Breast epithelium (tissue), 4 donors: ENCODE measurements at places on chromosomes 1 and 21.

DNA sequence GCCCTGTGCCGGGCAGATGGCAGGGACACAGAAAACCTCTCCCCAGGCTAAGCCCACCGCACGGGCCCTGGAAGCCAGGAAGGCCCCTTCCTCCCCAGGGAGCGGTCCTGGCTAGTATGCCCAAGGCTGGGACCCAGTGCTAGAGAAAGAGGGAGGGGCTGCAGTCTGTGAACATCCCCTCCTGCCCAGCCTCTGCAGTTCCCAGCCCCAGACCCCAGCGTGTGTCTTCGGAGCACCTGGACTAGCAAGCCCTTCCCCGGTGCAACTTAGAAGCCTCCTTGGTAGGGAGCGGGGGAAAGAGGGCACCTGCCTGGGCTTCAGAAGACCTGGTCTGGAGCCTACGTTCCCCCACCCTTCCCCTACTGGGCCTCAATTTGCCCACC is 2.1 kb downstream of the PLEKHG5 start:
- no peak for DNase-seq

GRCh38 chr1:178137238-178137637 is 43.3 kb downstream of the RASAL2 start:
- no peak for DNase-seq

- no peak for DNase-seq
These were observed 79.2 kb downstream of the PROX1 start for GRCh38 chr1:214066936-214067335.

GRCh38 chr1:64675718-64676345 is 69.0 kb upstream of the RAVER2 start:
- no peak for DNase-seq

- DNase-seq, result no peak
These were observed 245.0 kb downstream of the USH2A start for GRCh38 chr1:216178281-216178680.

DNA sequence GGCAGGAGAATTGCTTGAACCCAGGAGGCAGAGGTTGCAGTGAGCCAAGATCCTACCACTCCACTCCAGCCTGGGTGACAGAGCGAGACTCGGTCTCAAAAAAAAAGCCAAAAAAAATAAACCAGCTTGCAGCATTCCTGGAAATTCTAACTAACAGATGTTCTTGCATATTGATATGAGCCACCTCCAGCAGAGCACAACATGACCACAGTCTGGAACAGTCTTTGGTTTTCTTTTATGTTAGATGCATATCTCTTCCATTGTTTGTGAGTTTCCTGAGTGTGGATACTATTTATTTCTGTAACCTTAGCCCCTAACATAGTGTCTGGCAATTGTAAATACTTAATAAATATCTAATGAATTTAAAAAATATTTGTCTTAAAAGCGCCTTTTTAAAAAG is 23.9 kb downstream of the IFNAR1 start:
- DNase-seq, result no peak

DNA sequence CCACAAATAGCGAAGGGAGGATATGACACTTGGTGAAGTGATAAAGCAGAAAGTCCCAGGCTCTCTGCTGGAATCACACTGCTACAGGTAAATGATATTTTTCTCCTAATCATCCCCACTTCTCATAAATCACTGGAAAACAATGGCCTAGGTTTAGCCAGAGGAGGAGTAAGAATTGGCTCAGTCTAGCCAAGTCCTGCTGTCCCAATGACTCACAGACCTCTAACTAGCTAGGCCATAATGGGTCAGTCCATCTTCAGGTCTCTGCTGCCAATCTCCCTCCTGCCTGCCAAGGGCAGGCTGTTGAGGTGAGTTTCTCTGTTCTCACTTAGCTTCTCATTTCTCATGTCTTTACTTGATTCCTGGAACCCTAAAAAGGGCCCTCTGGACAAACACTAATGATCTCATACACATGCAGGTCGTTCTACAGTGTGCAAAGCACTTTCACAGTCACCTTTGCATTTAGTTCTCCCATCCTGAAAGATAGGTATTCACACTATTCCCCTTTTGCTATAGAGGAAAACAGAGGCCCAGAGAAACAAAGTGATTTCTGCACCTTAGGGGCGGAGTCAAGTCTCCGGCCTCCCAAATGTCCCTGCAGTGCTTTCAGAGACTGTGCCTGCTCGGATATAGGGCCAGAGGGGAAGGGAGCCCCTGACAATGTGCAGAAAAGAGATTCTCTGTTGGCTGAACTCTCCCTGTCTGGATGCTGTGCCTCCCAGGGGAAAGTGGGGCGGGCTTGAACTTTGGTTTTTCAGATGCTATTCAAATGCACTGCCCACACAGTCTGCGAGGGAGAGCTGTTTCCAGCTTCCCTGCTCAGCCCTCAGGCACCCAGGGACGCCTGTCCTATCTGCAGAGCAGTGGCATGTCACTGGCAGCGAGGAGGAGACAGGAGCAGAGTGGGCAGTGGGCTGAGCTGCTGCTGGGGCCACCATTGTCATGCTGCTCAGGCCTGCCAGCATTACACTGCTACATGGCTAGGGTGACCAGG is 3.9 kb upstream of the CDK18 start:
- DNase-seq, result no peak

- no peak for DNase-seq
These were observed 1.3 kb upstream of the LAPTM5 start for GRCh38 chr1:30758785-30759380.

DNA sequence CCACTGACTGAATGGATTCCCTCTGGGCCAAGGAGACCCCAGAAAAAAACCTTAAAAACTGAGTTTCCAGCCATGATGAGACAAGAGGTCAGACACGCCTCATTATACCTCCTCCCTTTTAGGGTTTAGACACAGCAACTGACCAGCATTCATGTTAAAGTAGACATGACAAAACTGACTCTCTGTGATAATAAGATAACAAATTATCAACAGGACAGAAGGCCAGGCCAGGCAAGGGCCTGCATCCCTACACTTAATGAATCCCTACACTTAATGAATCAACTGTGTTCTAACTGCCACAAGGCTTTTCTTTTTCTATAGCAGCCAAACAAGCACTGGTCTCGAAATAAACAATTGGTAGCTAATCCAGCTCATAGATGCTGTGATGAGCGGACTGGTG is 33.3 kb upstream of the FAM89A start:
- DNase-seq, result no peak

DNA sequence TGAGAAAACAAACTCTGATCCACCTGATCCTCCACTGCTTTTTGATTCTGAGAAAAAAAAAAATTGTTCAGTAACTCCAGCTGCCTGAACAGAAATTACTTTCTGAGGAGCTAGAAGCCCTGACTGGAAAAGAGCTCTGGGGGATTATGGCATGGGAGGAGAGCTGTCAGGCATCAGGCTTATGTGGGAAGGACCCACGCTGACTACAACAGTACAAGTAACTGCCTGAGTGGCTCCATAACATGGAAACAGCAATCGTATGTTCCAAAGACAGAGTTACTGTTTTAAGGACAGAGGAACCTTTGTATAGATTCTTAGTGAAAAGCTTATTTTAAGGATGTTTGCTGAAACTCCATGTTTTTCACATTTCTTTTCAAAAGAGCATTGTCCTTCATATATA is 1.2 kb upstream of the ANGPTL7 start:
- no peak for DNase-seq

DNA sequence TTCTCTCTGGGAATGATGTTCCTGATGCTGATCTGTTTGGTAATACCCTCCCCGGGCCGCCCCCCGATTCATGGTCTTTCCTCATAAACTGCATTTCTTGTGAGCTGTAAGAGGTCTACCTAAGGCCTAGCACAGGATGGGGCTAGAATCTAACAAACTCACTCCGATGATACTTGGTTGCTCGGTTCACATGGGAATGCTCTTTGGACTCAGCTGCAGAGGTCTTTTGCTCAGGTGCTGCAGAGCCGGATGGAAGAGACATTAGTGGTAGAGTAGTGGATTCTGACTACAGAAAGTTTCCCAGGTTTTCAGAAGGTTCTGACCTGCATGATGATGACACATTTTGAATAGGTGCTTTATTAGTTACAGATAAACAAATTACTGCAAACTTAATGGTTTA is 8.3 kb upstream of the TMEM269 start:
- DNase-seq, result no peak

DNA sequence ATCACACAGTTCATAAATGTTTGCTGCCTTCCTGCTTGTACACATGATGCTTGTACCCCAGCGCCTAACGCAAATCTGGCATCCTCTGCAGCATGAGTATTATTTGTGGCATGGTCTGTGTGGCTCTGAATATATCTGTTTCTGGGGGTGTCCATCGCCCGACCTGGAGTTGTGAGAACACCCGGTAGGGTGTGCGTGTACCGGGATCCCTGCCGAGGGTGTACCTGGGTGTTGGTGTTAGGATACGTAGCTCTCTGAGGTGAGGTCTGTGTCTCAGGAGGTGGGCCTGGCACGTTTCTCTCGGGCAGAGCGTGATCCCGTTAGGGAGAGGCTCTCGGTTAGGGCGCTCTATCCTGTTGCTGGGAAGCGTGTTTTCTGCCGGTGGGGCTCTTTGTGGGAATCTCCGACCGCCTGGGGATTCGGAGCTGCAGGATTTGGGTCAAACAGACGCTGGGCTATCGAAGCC is 10.4 kb upstream of the CDC20 start:
- DNase-seq, result no peak

DNA sequence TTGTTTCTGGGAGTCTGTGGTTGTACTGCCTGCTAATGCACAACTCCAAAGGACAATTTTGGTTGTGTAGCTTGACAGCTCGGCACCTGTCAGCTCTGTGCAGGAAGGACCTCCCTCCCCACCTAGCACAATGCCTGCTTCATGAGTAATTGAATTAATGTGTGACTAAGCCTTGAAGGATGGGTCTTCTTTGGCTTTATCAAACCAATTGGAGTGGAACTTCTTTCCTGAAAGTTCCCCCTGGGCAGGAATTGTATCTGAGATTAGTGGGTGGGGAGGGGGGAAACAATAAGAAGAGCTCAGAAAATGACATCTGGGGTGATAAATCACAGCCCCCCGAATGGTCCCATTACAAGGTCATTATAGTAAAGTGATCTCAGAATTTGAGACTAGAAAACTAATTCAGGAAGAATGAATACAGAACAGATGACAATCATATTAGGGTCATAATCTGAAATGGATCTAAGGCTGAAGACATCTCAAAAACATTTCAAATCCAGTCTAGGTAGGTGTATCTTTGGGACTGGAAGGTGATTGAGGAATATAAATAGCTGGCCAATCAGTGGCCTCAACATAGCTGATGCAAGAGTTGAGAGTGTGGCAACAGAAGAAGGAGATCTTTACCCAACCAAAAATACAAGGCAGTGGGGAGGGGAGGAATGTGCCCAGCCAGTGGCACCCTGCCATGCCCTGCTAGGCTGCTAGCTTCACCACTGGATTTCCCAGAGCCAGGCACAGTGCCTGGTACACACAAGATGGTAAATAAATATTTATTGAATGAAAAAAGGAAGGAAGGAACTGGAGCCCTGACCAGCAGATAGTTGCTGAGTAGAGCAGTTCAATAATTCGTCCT is 10.1 kb upstream of the SESN2 start:
- no peak for DNase-seq

- DNase-seq, result no peak
These were observed 27.3 kb upstream of the RAB4A start for GRCh38 chr1:229243638-229244037.

GRCh38 chr1:33161061-33161681 is 20.7 kb downstream of the TRIM62 start:
- no peak for DNase-seq

DNA sequence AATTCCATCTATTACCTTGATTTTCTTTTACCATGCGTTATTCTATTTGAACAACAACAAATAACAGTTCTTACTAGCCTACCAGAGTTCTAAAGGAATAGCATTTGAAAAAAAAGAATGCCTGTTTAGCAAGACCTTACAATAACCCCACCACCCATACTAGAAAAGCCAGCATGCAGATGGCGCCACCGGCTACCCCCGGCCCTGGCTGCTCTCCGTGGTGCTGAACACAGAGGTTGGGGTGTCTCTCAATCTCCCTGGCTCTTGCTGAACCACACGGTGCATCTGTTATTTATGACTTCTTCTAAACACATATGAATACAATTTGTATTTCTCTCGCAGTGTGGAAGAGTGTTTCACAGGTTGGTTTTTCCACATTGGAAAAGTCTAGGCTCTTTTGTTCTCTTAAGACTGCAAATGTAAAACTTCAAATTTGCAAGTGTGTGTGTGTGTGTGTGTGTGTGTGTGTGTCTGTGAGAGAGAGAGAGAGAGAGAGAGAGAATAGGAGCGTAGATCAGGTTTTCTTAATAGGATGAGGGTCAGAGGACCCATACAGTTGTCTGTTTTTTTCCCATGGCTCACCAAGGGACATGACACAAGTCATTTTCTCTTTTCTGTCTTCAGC is 13.6 kb downstream of the GRIK3 start:
- no peak for DNase-seq

GRCh38 chr1:74465193-74465681 is 47.2 kb downstream of the LRRC53 start:
- DNase-seq, result no peak

GRCh38 chr1:116506132-116507004 is 64.5 kb downstream of the CD58 start:
- DNase-seq, result no peak

DNA sequence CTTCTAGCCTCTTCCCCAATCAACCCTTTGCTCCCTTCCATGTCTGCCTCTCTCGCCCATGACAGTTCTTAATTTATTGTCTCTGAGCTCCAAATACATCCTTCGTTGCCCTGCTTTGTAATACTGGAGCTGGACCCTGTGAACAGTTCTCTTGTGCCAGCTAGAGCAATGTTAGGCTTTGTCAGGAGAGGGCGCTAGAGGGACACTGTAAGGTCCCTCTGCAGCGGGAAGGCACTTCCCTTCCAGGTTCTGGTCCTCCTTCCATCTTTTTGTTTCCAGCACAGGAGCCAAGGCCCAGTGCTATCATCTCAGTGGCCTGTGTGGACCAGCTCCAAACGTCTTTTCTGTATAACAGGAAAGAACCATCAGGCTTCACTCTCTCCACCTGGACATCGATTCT is 95.9 kb downstream of the PTPRU start:
- DNase-seq, result no peak

- no peak for DNase-seq
These were observed 69.3 kb upstream of the ANGPTL3 start for GRCh38 chr1:62528015-62528414.

- no peak for DNase-seq
These were observed 330.5 kb upstream of the ADGRL2 start for GRCh38 chr1:81470275-81470674.

GRCh38 chr1:100440075-100440809 is 87.9 kb downstream of the CDC14A start:
- no peak for DNase-seq
